ENCODE measurements at places on chromosomes 12 and 14.

DNA sequence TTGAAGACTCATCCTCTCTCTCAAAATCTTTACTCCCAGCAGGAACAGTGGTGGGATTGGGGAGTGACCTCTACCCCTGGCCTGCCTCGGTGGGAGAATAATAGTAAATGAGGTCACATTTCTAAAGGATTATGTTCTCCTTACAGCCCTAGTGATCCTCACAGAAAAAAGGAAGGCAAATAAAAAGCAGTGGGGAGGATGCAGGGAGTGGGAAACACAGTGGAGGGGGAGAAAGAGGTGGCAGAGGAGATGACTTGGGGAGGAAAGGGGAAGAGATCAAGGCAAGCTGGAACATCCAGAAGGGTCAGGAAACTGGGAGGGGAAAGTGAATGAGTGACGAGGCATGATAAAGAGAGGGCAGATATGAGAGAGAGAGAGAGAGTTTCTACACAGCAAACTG, 8.3 kb upstream of the SYNDIG1L start:
- DNase-seq, result no peak

DNA sequence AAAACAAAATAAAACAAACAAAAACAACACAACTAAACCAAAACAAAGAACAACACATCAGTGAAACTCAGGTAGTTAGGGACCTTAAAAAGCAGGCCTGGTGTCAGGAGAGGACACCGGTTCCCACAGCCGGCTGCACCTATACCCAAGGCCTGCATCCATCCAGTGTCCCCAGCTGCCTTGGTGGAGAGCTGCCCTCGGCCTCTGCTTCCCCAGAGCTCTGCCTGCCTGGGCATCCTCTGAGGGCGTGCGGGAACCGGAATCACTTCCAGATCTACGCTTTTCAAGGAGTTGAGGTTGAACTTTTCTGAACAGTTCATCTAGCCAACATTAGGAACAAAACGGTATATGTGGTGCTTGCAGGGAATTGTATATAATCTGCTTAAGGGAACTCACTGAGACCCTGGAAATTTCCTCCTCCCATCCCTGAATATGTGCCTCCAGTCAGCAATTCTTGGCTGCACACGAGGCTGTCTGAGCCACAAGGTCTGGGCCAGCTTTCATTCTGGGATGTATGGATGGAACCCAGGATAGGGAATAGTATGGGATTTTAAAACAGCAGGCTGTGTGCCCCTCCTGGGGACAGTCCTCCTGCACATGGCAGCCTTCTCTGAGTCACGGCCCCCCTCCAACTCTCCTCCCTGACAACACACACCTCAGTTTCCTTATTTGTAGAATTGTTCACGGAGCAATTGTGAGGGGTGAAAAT, 319.0 kb upstream of the RTL1 start:
- no peak for DNase-seq

DNA sequence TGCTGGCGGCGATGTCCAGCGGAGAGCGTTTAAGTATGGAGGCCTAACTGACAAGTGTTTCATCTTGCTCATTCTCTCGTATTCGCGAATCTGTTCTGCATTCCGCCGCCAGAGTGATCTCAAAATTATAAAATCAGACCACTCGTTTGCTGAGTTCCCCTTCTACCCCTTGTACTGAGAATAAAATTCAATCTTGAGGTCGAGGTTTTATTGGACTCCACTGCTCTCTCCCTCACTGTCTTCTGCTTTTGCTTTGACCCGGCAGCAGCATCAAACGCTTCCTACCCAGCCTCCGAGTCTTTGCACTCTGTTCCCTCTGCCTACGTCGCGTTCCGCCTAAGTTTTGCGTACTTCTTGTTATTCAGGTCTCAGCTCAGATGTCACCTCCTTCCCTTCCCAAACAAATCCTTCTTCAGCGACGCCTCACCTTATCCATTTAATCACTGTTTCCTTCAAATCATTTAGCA, 462 bp downstream of the KNTC1 start:
- DNase-seq, result no peak

- no peak for DNase-seq
These were observed 34.4 kb downstream of the PROX2 start for GRCh38 chr14:74841230-74842207.

- DNase-seq, result no peak
These were observed 19.1 kb downstream of the VASH1 start for GRCh38 chr14:76780360-76780759.

DNA sequence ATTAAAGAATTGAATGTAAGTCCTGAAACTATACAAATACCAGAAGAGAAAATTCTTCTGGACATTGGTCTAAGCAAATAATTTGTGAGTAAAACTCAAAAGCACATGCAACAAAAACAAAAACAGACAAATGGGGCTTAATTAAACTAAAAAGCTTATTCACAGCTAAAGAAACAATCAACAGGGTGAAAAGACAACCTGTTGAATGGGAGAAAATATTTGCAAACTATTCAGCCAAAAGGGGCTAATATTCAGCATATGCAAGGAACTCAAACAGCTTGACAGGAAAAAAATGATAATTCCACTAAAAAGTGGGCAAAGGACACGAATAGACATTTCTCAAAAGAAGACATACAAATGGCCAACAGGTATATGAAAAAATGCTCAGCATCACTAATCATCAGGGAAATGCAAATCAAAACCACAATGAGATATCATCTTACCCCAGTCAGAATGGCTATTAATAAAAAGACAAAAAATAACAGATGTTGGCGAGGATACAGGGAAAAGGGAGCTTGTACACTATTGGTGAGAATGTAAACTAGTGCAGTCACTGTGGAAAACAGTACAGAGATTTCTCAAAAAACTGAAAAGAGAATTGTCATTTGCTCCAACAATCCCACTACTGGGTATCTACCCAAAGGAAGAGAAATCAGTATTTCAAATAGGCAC, 177.5 kb upstream of the RTL1 start:
- DNase-seq, result no peak

- DNase-seq, result no peak
These were observed 84.6 kb downstream of the ARL6IP4 start for GRCh38 chr12:123064885-123065619.

DNA sequence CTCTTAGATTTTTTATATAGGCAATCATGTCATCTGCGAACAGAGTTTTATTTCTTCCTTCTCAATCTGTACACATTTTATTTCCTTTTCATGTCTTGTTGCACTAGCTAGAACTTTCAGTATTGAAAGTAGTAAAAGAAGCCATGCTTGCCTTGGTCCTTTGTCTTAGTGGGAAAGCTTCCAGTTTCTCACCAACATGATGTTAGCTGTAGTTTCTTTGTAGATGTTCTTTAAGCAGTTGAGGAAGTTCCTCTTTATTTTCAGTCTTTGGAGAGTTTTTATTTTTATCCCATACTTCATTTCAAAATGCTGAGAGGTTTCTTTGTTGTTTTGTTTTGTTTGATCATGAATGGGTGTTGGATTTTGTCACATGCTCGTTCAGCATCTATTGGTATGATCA, 12.7 kb upstream of the RIMKLB start:
- no peak for DNase-seq

GRCh38 chr14:79587875-79588274, 623.4 kb downstream of the DIO2 start:
- DNase-seq, result no peak

- no peak for DNase-seq
These were observed 53.4 kb downstream of the FLRT2 start for GRCh38 chr14:85583380-85583779.

- DNase-seq, result no peak
These were observed 84.0 kb upstream of the PRICKLE1 start for GRCh38 chr12:42673535-42673934.

- no peak for DNase-seq
These were observed 139.1 kb downstream of the SOX5 start for GRCh38 chr12:23810329-23810902.

DNA sequence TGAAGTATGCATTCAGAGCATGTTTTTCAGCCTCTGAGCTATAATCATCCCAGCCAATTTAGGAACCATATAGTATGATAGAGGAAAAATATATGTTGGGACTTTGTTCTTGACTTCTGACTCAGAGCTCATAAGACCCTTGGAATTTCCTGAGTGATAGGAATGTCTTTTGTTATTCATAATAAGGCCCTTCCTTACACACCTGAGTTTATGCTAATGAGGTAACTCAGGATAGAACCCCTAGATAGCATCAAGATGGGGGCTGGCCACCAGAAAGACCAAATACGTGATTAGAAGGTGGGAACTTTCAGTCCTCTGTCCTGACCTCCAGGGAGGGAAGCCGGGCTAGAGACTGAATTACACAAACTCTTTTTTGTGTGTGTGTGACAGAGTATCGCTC, 32.4 kb upstream of the PLEK2 start:
- no peak for DNase-seq

- DNase-seq, result no peak
These were observed 66.8 kb upstream of the FICD start for GRCh38 chr12:108448246-108448645.

- DNase-seq, result no peak
These were observed 45.8 kb downstream of the NEUROD4 start for GRCh38 chr12:55065535-55065934.

- no peak for DNase-seq
These were observed 28.2 kb downstream of the GLRX5 start for GRCh38 chr14:95562892-95563685.

DNA sequence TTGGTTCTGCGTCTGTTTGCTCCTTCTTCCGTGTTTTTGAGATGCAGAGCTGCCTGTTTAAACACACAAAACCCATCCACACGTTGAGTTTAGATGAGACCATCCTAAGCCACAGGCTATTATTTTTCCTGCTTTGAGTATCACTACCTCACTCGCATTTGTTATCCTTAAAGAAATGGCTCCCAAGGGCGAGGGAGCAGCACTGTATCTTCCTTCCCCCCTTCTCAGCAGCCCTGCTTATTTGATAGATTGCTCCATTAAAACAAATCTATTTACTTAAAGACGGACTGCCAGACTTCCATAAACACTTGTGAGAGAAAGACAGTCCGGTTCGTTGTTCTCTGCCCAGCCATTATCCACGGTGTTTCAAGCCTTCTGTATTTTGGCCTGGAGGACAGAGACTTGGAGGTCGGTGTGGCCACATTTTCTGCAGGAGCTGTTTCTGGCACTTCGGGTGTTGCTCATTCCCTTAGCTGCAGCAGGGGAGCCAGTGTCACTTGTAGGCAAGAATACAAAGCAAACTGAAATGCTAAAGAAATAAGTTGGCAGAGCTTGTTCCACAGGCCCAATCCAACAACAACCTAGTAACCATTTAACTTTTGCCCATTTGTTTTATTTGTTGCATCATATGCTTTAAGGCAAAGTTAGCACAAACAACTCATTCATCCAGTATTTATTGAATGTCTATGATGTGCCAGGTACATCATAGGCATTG, 275.4 kb downstream of the TTC6 start:
- DNase-seq, result no peak

GRCh38 chr14:60705100-60705499, 19.1 kb downstream of the SIX4 start:
- DNase-seq, result no peak

- DNase-seq, result no peak
These were observed 52.1 kb upstream of the ATP2B1 start for GRCh38 chr12:89760783-89761182.

GRCh38 chr12:92786045-92786444, 83.3 kb downstream of the PLEKHG7 start:
- peak; percentile 10 for DNase-seq

DNA sequence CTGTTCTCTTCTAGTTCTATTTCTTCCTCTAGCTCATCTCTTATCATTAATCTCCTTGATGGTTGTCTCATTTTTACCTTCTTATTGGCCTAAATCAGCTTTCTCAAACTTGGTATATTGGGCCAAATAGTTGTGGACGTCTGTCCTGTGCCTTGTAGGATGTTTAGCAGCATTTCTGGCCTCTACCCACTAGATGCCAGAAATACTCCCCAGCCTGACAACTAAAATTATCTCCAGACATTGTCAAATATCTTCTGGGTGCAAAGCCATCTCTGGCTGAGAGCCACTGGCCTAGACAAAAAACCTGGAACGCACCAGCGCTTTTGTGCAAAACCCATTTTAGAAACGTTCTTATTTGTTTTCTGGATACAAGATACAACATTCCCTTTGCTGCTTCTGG, 38.8 kb upstream of the LRRC10 start:
- DNase-seq, result no peak

- no peak for DNase-seq
These were observed at the start of gene ADSS1 for GRCh38 chr14:104723651-104724406. ADSS1 (plus strand) TSS chr14:104724229; CDS start chr14:104724271, 42 bp downstream.

- peak; percentile 92 for DNase-seq
These were observed 21.4 kb upstream of the APPL2 start for GRCh38 chr12:105257321-105257728.

DNA sequence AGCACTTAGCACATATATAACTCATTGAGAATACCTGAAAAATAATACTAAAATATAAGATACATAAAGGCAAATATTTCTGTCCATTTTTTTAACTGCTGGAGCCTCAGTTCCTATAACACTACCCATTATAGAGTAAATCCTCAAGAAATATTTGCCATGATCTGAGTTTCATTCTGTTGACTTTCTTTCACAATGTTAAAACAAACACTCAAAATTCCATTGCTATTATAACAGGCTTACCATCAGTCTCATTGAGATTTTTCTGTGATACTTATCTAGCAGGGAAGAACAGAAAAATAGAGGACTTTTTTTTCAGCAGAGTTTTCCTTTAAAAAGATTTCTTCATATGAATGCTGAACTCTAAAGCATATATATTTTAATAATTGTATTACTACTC, 24.5 kb downstream of the LMO3 start:
- DNase-seq, result no peak

GRCh38 chr14:89013098-89013504, 188.7 kb downstream of the TTC8 start:
- DNase-seq, result no peak

- DNase-seq, result no peak
These were observed 12.0 kb upstream of the CRY1 start for GRCh38 chr12:107105410-107105703.

GRCh38 chr12:48005001-48005749, 899 bp upstream of the COL2A1 start:
- DNase-seq, result no peak

GRCh38 chr12:67107751-67108269, 161.3 kb upstream of the CAND1 start:
- no peak for DNase-seq

- DNase-seq, result no peak
These were observed 333.6 kb downstream of the DPF3 start for GRCh38 chr14:72560331-72560730.

DNA sequence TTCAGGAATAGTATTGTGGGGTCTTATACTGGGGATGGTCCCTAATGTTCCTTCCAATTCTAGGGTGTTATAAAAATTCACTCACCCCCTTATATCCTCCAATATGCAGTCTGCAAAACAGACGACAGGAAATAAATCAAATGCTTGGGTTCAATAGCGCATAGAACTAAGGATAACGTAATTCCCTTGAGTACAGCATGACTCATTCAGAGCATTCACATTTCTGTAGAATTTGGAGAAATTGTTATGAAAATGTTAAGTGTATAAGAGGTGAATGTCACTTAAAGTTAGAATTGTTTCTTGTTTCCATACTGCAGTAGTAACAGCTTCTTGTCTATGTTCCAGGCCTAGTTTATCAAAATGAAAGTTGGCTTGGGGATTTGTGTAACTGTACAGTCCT, 271.4 kb downstream of the RPS29 start:
- no peak for DNase-seq

DNA sequence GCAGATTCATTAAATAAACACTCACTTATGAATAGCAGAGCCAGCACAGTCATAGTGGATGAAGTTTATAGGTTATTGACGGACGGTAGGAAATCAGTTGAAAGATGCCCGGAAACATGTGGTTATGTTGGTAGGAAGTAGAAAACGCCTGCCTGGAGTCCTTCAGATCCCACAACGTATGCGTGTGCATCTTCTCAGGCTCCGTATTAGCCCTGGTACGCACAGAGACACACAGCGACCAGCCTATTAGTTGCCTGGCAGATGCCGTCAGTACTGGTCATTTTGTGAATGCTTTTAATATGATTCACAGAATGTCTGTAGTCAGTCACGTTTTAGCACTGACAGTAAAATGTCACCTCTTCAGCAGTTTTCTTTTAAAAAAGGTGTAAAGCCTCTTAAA, 196.4 kb downstream of the RGS6 start:
- DNase-seq, result no peak
